SHP77 treated with DMSO at 0.1 percent for 48 hours (cell line): ENCODE measurements at places on chromosomes 13 and 19.

- no peak for DNase-seq
These were observed 6.5 kb upstream of the TNFSF9 start for GRCh38 chr19:6524311-6524710.

- no peak for DNase-seq
These were observed 178.0 kb upstream of the KL start for GRCh38 chr13:32837973-32838927.

GRCh38 chr19:17259118-17259780, 5.3 kb downstream of the USHBP1 start:
- DNase-seq: no peak

DNA sequence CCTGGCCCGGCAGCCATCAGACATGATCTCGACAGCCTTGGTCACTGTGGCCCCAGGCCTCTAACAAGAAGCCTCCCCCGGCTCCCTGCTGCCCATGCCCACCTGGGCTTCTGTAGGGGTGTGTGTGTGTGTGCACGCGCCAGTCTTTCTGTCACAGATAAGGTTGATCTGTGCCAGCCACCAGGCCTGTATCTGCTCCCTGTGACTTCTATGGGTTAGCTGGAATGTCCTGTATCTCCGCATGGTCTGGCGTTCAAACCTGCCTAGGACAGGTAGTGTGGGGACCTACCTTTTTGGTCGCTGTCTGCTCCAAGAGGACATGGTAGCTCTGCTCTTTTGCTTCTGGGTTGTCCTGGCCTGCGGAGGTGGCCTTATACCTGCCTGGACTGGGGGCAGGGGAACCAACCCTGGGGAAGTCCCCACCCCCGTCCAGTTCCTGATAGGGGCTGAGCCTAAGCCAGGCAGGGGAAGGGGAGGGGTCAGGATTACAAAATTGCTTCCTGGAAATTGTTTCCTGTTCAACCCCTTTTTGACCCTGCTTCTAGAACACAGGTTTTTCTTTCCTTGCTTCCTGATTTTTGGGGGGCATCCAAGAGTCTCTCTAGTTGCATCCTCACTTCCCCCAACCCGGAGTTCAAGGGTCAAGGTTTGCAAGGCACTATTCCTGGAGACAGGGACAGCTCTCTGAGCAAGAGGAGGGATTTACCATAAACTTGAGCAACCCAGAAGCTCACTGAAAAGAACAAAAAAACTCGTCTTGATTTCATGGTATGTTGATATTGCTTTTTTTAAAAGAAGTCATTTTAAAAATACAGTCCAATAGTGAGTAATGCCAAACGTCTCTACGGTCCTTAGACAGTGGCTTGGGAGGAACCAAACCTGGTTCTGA, at the start of gene LRG1:
Gene LRG1, minus strand, starts transcription at position 344 of the 889 bp plus-strand sequence. Its CDS starts 23 bp downstream, at position 321.
- DNase-seq: no peak

- DNase-seq: no peak
These were observed 475.8 kb downstream of the FOXO1 start for GRCh38 chr13:40190641-40191100.

GRCh38 chr19:51489113-51489512, 10.8 kb downstream of the CEACAM18 start:
- no peak for DNase-seq

DNA sequence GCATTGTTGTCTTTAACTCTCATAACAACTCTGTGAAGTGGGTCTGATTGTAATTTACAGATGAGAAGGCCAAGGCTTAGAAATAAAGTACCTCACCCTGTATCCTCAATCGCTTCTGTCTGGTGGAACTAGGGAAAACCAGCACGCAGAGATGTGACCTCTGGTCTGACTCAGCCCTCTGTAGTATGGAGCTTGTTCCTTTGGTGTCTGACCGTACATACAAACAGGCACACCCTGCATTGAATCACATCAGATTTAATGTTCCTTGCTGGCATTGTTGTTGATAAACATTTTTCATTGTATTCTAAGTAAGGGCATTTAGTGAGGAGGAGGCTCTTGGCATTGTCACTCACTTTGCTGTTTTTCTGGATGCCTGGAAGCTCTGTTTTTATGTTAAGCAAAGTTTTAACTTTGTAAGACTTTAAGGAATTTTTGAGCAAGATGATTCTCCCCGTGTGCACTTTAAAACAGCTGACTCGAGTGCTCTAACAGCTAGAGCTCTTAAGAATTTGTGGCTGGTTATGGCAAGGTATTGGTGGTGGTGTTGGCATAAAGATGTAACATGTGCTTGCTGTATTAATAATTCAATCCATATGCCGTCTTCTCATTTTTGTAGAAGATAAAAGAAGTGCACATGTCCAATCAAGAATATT, 89.0 kb upstream of the SPATA13 start:
- DNase-seq: no peak

- no peak for DNase-seq
These were observed 4.4 kb upstream of the MTMR6 start for GRCh38 chr13:25291691-25292090.

DNA sequence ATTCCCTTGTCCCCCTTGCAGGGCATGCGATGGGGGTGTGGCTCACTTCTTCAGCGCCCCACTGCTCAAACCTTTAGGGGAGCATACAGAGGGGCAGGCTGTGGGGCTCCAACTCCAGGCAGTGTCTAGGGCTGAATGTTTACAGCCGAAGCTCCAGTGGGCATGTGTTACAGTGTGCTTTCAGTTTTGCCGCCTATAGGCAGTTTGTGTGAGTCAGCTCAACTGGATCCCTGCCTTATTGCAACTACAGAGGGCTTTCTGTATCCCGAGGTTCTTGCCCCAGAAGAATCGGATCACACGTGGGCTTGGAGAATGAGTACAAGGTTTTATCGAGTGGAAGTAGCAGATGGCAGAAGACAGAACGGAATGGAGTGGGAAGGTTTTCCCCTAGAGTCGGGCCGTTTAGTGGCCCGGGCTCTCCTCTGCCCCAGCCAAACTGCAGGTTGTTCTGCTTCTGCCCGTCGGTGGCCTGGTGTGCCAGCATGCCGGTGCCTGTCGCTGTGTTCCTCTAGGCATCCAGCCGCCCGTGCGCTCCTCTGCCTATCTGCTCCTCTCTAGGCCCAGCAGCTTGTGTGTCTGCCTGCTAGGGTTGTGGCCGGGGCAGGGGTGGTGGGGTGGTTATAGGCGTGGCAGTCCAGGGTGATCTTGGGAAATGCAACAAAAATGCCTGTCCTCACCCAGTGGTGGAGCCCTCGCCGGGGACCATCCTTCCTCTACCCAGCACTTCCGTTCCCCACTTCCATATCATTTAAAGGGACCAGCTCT, 435.9 kb upstream of the SGCG start:
- DNase-seq: no peak

GRCh38 chr19:19324059-19324770, 3.6 kb downstream of the MAU2 start:
- no peak for DNase-seq

- no peak for DNase-seq
These were observed 981.5 kb downstream of the DIAPH3 start for GRCh38 chr13:59182241-59182640.

GRCh38 chr19:43784981-43785808, 4.4 kb upstream of the KCNN4 start:
- DNase-seq: peak; percentile 21

DNA sequence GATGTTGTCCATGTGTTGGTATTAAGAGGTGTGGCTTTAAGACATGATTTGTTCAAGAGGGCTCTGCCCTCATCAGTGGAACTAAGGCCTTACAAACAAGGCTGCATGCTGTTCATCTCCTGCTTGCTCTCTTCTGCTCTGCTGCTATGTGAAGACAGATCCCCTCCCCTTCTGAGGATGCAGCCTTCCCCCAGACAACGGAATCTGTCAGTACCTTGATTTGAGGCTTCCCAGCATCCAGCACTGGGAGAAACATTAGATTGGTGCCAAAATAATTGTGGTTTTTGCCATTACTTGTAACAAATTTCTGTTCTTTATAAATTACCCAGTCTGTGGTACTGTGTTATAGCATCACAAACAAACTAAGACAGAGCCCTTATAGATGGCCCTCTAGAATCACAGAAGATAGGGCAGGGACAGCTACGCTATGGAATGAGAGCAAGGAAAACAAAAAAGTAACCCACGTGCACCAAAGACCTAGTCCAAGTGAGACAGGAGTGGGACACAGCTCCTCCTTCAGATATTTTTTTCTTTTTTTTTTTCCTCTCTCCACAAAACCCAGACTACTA, 151.5 kb upstream of the RXFP2 start:
- no peak for DNase-seq

DNA sequence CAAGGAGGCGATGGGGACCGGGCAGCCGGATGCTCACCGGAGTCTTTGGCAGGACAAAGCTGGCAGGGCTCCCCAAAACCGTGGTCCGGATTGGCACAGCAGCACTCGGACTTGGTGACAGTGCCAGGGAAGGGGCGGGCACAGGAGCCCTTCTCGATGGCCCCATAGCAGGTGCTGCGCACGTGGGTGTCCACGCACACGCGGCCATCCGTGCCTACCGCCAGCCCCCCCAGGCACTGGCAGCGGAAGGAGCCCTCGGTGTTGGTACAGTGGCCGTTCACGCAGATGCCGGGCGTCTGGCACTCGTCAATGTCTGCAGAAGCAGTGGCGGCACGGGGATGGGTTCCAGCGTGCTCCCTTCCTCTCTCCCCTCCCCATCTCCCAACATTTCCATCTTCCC, 17.9 kb downstream of the FBN3 start:
- no peak for DNase-seq

DNA sequence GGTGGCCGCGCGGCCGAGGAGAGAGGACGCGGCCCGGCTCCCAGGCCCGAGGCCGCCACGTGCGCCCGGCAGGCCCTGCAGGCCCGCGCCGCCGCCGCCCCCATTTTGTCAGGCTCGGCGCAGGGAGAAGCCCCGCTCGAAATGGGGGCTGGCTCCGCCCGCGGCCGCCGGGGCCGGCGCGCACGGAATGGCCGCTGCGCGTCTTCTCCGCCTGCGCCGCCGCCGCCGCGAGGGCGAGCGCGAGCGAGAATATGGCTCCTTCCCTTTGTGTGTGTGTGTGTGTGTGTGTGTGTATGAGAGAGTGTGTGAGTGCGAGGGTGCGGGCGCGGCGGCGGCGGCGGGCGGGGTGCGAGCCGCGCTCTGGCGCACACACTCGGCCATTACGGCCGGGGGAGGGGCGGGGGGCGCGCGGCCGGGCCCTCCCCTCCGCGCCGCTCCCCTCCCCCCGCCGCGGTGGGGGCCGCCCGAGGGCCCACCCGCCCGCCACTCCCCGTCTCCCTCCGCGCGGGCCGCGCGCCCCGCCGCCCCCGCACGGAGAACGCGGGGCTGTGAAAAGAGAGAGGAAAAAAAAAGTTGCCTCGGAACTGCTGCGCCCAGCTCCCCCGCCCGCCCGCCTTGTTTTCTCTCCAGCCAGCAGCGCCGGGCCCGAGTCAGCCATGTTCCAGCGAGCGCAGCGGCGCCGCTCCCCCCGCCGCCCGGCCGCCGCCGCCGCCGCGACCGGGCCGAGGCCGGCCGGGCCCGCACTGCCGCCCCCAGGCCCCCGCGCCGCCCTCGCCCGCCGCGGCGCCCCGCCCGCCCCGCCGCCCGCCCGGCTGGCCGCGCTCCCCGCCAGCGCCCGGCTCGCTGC, 1.0 kb downstream of the HMGB1 start:
- DNase-seq: peak; percentile 41

DNA sequence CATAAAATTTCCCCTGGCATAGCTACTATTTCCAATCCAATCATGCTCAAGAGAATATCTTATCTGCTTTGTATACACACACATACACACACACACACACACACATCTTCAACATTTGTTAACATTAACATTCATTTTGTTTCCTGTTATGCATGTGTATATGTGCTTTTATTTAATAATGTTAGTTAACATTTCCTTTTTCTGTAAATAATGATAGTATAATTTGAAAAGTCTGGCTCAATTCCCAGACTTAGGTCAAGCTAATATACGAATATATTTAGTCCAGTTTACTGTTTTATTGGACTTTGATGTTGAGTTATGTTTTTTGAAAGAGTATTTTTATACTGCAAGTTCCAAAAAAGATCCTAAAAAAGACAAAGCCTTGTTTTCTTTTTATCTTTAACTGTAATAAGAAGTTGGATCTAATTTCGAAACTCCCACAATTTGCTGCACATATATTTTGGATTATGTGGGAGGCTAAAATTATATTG, 1072.4 kb downstream of the EFNB2 start:
- no peak for DNase-seq

- no peak for DNase-seq
These were observed 133.3 kb downstream of the SOX1 start for GRCh38 chr13:112200200-112200599.

GRCh38 chr13:30872685-30873461, 33.2 kb upstream of the MEDAG start:
- no peak for DNase-seq

GRCh38 chr13:41601718-41602445, 144.5 kb downstream of the RGCC start:
- no peak for DNase-seq

DNA sequence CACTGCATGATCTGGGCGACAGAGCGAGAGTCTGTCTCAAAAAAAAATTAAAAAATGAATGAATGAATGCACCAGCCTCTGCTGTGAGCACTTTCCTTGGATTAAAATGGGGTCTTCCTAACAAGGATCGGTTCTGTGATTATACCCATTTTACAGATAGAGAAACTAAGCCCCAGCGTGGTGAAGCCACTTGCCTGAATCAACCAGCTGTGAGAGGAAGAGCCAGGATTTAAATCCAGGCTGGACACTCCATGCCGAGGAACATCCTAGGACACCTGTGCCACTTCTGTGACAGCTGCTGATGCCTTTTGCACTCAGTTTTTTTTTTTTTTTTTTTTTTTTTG, 14.1 kb downstream of the TLE5 start:
- no peak for DNase-seq

- no peak for DNase-seq
These were observed 38.8 kb downstream of the SUCLA2 start for GRCh38 chr13:47962237-47962636.

- no peak for DNase-seq
These were observed 4.4 kb upstream of the SIN3B start for GRCh38 chr19:16824658-16825311.

- no peak for DNase-seq
These were observed 49.3 kb downstream of the LIG4 start for GRCh38 chr13:108166078-108166477.

DNA sequence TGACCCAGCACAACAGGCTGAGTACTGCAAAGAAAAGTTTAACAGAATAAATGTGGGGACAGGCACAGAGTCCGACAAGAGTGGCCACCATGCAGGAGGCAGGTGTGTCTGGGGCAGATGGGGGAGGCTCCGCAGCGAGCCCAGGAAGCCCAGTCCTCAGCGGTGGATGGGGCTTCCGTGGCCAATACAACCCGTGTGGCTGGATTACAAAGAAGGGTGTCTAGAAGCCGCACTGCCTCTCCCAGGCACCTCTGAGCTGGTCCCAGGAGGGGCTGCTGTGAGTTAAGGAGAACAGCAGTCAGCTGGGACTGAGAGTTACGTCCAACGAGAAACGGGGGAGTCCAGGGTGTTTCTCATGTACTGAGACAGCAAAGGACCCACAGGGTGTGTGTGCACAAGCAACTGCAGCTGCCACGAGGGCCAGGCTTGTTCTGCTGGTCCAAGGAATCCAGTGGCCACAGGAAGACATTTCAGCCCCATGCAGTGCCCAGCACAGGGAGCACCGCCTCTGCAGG, 70.2 kb downstream of the SPACA7 start:
- no peak for DNase-seq

DNA sequence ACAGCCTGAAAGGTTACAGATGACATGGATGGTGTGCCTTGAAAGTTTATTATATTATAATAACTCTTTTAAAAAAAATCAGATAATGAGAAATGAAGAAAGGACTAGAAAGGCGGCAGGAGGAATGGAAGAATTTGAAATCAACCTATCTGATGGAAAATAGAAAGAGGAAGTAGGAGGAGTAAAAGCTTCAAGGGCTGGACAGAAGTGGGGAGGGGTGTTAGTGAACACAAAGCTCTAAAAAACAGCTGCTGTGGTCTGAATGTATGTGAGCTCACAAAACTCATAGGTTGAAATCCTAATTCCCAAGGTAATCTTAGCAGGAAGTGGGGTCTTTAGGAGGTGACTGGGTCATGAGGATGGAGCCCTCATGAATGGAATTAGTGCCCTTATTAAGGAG, 19.5 kb downstream of the CCDC70 start:
- DNase-seq: no peak
